ENCODE measurements at places on chromosomes 11 and 22. TPM values are rescaled to one million over a fixed set of nuclear protein-coding genes. Genes with fewer than 3 reads are reported as not detected.

DNA sequence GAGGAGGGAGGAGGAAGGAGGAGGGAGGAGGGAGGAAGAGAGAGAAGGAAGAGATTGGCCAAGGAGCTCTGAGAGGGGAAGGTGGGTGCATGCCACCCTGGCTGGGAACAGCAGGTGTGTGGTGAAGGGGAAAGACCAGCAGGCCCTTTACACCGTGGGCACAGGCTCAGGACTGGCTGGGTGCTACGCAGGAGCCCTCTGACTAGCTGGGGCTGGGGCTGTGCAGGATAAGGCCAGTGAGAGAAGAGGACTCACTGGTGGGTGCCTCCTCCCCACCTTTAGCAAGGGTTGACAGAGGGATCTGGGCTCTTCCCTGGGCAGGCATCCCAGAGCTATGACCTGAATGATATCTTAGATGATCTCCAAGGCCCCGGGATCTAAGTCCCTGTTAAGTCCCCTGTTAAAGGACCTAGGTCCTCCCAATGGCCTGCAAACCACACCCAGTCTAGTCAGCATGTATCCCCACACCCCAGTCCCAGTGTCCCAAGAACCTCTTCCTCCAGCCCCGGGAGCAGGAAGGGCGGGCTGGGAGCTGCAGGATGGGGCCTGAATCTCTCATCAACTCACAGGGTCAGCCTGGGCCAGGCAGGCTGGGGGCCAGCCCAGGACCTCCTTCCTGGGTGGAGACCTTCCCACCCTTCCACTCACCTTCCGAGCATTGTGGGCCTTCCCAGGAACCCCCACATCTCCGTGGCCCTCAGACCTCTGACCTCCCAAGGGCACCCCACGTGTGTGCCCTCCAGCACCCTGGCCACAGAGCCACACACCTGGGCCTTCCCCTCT is 55.4 kb downstream of the CDKN1C start:
- no peak for DNase-seq

DNA sequence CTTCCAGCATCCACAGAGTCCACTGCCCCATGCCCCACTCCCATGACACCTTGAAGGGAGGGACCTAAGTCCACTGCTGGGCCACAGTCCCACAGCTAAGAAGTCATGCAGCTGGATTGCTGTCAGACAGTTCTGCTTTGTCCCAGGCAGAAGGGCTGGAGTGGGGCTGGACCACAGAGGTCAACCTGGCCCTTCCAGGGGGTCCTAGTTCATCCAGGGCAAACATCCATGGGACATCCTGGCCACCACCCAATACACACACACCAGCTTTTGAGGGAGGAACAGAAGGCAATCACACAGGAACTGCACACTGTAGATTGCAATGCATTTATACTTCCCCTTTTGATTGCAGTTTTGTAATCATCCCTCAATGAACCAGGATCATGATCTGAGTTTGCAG is 11.3 kb upstream of the APOL4 start:
- DNase-seq = no peak

GRCh38 chr11:70358753-70359152 is 39.6 kb upstream of the CTTN start:
- DNase-seq = no peak

- no peak for DNase-seq
These were observed 65.6 kb upstream of the SESN3 start for GRCh38 chr11:95296621-95297025.

- no peak for DNase-seq
These were observed 229.7 kb downstream of the CEP164 start for GRCh38 chr11:117557361-117557760.

DNA sequence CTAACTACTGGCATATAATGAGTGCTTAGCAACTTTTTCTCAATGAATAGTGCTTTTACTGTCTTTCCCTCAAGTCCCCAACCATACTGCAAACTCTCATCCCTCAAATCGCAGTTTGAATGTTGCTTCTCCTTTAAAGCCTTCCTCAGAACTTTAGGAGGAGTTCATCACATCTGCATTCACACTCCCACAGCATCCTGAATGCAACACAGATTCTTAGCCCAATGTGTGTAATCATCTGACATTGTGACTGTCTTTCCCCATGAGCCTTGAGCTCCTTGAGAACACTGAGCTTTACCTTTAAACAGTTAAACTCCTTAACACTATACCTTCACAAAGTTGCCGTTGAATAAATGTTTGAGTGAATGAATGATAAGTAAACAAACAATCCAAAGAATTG is 81.7 kb upstream of the FAM181B start:
- DNase-seq = no peak

GRCh38 chr11:69204941-69205742 is 49.4 kb downstream of the SMIM38 start:
- DNase-seq = no peak

DNA sequence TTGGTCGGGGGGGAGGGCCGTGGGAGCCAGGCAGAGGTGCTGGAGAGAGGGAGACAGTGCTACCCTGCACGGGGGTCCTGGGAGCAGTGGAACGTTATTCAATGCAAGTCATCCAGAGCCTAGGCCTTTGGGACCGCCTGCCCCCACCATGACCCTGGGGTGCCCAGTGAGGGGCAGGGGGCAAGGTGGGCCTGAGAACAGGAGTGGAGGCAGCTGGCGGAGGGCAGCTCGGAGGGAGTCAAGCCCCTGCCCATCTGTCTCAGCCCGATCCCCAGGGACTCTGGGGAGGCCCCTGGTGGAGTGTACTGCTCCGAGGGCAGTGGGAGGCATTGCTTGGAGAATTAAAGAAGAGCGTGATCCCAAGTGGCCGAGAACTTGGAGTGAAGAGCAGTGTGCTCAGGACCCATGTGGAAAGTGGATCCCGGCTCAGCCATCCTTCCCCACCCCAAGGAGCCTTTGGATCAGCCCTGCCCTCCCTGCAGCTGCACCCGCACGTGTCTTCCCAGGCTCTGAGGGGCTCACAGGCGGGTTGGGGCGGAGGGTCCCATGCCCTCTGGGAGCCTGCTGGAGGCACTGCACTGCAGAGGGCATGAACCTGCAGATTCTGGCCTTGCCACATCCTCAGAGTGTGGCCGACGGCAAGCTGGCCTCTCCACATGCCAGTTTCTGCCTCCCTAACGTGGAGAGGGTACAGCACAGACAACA is 34.0 kb upstream of the SMIM38 start:
- DNase-seq = no peak

DNA sequence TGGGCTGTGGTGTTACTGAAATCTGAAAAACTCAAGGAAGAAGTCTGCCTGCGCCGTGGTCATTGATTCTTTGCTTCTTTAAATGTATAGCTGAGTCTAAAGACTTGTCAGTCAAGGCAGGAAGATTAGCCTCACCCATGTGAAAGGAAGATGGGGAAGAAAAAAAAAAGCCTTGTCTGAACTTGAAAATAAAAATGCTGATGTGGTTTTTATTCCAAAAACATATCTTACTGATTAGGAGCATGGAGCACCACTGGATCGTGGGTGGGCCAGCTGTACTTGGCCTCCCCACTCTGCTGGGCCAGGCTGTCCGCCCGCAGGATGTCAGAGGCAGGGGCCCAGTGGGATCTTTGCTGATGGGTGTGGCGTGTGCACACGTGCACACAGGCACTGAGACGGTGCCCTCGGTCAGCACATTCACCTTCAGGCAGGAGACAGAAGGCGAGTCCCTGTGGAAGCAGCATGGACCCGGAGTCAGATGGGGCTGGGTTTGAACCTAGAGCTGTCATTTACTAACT is 111.9 kb downstream of the WNT7B start:
- DNase-seq = no peak

GRCh38 chr11:1757861-1758610 is 5.7 kb downstream of the CTSD start:
- DNase-seq = peak; percentile 57

DNA sequence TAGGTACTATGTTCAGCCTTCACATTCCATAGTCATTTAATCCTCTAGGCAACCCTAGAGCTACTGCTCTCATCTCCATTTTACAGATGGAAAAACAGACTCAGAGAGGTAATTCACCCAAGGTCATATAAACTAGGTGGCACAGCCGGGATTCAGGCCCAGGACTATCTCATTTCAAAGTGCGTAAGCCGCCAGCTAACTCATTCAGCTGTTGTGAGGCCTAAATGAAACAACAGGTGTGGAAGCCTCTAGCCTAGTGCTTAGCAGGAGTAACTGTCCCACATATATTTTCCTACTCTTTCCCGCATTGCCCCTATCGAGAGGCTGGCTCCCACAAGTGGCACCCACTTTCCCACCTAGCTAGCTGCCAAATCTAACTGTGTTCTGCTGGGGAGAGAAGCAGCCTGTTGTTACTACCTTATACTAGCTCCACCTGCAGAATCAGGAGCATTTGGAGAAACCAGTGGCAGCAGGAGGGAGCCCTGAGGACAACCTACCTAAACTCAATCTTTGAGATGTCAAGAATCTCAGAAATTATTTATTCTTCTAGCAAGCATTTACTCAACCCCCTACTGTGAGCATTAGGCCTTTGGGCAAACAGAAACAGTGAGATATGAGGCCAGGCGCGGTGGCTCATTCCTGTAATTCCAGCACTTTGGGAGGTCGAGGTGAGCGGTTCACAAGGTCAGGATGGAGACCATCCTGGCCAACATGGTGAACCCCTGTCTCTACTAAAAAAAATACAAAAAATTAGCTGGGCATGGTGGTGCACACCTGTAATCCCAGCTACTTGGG is 20.9 kb downstream of the PRG3 start:
- DNase-seq = no peak

DNA sequence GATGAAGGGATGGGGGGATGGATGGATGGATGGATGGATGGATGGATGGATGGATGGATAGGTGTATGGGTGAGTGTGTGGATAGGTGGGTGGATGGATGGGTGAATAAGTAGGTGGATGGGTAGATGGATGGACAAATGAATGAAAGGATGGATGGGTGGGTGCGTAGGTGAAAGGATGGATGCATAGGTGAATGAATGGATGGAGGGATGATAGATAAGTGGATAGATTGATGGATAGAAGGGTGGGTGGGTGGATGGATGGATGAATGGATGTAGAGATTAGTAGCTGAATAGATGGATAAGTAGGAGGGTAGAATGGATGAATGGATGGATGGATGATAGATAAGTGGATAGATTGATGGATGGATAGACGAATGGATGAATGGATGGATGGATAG is 152.7 kb downstream of the MN1 start:
- DNase-seq = no peak

DNA sequence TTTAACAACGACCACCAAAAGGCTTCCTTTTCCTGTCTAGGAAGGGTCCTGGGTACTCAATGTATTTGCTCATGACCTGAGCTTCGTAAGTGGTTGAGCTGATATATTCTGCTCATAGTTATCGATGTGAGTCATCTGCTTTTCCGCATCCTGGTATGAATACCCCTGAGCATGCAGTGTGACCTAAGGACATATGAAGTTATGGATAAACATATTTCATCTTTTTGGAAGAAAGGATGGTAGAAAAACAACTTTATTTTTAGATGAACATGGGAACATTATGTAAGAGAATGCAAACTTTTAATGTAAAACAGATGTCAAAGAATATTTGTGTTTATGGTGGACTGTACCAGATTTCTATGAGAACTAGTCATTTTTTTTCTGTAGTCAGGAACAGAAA is 28.4 kb downstream of the TRPC6 start:
- DNase-seq = no peak

DNA sequence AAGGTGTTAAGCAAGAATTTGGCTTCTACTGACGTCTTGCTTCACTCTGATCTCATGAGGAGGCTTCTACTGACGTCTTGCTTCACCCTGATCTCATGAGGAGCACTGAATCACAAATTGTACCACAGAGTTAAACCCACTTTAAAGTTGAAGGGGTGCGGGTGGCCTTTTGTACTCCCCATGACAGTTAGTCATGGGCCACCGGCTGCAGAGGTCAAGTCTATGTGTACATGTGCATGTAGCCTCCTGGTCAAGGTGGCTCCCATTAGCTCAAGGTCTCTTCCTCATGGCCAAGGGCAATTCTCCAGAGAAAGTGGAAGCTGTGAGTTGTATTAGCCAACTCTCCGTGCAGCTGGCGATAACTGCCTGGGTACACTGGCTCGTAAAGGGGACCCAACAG is 23.1 kb upstream of the FZD4 start:
- DNase-seq = no peak

The CBLIF gene
- not detected for total RNA-seq

The ANO1 gene
- total RNA-seq = not detected

The SLC22A6 gene
- total RNA-seq = not detected

The C11orf24 gene
- total RNA-seq = 15.4 TPM

The OR10D3 gene
- not detected for total RNA-seq

All from naive thymus-derived CD4-positive, alpha-beta T cell (primary cell).